ENCODE measurements at places on chromosomes 3 and 15.
A peak's percentile ranks its signal among the peaks of the same experiment; 100 is the strongest.

DNA sequence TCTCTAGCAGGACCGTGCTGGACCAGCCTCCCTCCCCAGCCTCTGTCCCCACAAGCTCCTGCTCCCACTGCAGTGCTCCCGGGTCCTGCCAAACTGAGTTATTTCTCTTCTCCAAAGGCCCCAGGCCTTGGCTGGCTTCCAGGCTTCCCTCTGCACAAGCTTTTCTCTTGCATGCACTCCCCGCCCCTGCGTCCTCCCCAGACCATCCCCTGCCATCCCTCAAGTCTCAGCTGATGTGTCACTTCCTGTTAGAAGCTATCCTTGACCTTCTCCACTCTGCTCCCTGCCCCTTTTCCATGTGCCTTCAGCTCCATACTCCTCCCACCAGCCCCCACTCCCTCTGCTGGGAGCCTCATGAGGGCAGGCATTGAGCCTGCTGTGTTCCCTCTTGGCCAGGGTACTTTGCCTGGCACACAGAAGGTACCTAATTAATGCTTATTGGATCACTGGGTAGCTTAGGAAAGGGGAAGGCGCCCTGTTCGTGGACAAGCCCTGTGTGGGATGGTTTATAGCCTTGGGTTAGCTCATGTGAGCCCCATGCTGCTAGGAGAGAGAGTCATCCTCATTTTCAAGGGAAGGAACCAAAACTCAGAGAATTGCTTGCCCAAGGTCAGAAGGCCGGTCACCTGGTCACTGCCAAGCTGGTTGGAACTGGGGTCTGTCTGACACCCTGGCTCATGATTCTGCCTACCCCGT, 56.4 kb downstream of the FEM1B start:
- no peak for DNase-seq

GRCh38 chr3:103767635-103768034, 1332.8 kb downstream of the ZPLD1 start:
- DNase-seq, result no peak

GRCh38 chr3:197430934-197431333, 124.8 kb downstream of the BDH1 start:
- DNase-seq, result no peak

DNA sequence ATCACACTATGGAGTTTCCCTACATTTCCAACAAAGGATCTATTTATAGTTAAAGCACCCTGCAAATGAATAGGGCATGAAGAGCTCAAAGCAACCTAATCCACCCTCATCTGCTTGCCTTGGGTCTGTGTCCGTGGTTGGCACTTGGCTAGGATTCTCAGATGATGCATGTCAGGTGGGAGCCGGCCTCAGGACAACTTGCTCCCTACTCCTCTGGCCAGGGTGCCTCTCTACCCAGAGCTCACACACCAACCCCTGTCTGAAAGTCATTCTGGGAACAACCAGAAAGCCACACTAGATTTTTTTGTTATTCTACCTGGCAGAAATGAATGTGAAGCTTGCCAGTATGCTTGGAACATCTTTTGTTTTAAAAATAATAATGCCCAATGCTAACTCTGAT, 13.2 kb downstream of the ARHGEF3 start:
- peak; percentile 52 for DNase-seq

GRCh38 chr3:176794406-176794805, 402.9 kb downstream of the TBL1XR1 start:
- DNase-seq, result no peak

GRCh38 chr3:191781044-191781443, 320.1 kb downstream of the PYDC2 start:
- DNase-seq, result no peak

GRCh38 chr3:122902326-122902725, 107.5 kb downstream of the SLC49A4 start:
- no peak for DNase-seq

- DNase-seq, result no peak
Observed at GRCh38 chr3:170137986-170138385, 43.5 kb downstream of the PHC3 start.

DNA sequence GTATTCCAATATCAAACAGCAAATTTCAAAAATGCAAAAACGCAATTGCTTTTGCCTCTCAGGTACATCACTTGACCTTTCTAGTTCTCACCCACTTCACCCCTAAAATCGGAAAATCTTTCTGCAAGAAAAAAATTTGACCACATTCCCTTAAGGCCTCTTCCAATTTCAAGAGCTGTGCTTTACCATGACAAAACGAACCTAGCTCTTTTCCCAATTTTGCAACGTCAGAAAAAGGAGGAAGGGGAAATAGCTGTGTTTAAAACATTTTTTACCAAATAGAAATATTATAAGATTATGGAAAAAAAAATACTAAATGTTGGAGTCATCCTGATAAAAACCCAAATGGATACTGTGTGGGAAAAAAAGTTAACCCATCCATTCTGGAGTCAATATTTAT, 1.1 kb upstream of the NR2C2 start:
- DNase-seq, result no peak

- no peak for DNase-seq
Observed at GRCh38 chr3:141853629-141854168, 22.7 kb upstream of the ATP1B3 start.

DNA sequence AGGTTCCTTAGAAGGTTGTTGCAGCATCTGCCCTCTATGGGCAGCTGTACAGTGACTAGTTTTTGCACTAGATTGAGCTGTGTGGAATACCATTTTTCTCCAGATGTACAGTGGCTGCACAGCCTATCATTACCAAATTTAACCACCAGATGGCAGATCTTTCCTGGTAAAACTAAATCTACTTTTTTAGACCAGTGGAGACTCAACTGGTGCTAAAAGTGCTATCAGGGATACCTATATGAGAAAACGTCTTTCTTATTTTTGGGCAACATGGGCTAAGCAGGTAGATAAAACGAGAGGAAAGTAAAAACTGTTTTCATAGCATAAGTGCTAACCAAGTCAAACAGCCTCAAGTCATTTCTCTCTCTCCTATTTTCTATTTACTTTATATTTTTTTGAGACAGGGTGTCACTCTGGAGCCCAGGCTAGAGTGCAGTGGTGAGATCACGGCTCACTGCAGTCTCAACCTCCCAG, 21.2 kb downstream of the IGSF10 start:
- no peak for DNase-seq

DNA sequence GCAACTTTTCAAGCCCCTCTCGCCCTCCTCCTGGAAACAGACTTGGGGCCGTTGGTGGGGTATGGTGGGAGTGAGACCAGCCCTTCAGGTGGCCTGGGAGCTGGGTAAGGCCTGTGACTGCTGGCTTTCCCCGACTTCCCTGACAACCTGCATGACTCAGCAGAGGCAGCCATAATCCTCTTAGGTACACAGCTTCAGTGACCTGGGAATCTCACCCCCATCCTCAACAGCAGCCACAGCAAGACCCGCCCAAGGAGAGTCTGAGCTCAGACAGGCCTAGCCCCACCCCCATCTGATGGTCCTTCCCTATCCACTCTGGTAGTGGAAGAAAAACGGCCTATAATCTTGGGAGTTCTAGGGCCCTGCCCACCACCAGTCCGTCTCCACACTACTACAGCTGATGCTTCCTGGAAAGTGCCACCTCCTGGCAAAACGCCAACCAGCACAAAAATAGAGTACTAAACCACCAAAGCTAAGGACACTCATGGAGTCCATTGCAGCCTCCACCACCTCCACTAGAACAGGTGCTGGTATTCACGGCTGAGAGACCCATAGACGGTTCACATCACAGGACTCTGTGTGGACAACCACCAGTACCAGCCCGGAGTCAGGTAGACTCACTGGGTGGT, 13.1 kb upstream of the SLC27A2 start:
- DNase-seq, result no peak

- DNase-seq, result no peak
Observed at GRCh38 chr15:68497206-68497910, 65.4 kb upstream of the ITGA11 start.

GRCh38 chr3:188643736-188644135, 489.8 kb downstream of the LPP start:
- DNase-seq, result no peak

- DNase-seq, result no peak
Observed at GRCh38 chr3:50509715-50510114, 6.3 kb upstream of the CACNA2D2 start.

Measured in stimulated activated CD8-positive, alpha-beta memory T cell treated with anti-CD3 and anti-CD28 coated beads, Interleukin-4, amount 100 ng/mL, for 48 hours (primary cell).